ENCODE measurements at places on chromosomes 11 and 22. TPM values are rescaled to one million over a fixed set of nuclear protein-coding genes. Genes with fewer than 3 reads are reported as not detected.

The UBQLN3 gene
- not detected for total RNA-seq

The VWCE gene
- 8.8 TPM for total RNA-seq

The C22orf42 gene
- 0.18 TPM for total RNA-seq

The TSPAN18 gene
- total RNA-seq, result 28.7 TPM

The MRE11 gene
- 38.1 TPM for total RNA-seq

The IL18 gene
- total RNA-seq, result not detected

The DTX4 gene
- 16.1 TPM for total RNA-seq

The LRFN4 gene
- 23.8 TPM for total RNA-seq

The SYCE3 gene
- total RNA-seq, result 0.91 TPM

The MRGPRE gene
- not detected for total RNA-seq

The SHISA8 gene
- total RNA-seq, result 0.32 TPM

The ANKK1 gene
- total RNA-seq, result not detected

The GGT5 gene
- 0.29 TPM for total RNA-seq

The TMA7B gene
- not detected for total RNA-seq

The APOL3 gene
- 1.2 TPM for total RNA-seq

The OR51B5 gene
- 1.8 TPM for total RNA-seq

The OTOG gene
- 0.95 TPM for total RNA-seq

The STARD10 gene
- total RNA-seq, result 31.2 TPM

The OSBP2 gene
- total RNA-seq, result 6.8 TPM

The CLCF1 gene
- total RNA-seq, result 3.2 TPM

The PNPLA5 gene
- 0.59 TPM for total RNA-seq

The LSP1 gene
- not detected for total RNA-seq

The MFRP gene
- not detected for total RNA-seq

The DBX1 gene
- total RNA-seq, result not detected

The SLC29A2 gene
- total RNA-seq, result 32.4 TPM

The MN1 gene
- total RNA-seq, result 15.7 TPM

The PPP1CA gene
- 223 TPM for total RNA-seq

The MEI1 gene
- total RNA-seq, result 1.6 TPM

The NCF4 gene
- not detected for total RNA-seq

The SYNGR1 gene
- 19.0 TPM for total RNA-seq

The ANGPTL5 gene
- total RNA-seq, result not detected

The FAM180B gene
- not detected for total RNA-seq

The MB gene
- 8.5 TPM for total RNA-seq

The SLC22A8 gene
- not detected for total RNA-seq

The SNAP29 gene
- total RNA-seq, result 16.5 TPM

The OR4D5 gene
- not detected for total RNA-seq

The GPHA2 gene
- total RNA-seq, result not detected

The PKDREJ gene
- total RNA-seq, result not detected

The KCNJ11 gene
- total RNA-seq, result 2.2 TPM

The MYO7A gene
- 1.9 TPM for total RNA-seq

The SMIM35 gene
- total RNA-seq, result not detected

The ARHGAP8 gene
- total RNA-seq, result 45.2 TPM

Data from endodermal cell (in vitro differentiated cells).